ENCODE measurements at places on chromosomes 1 and 21.

DNA sequence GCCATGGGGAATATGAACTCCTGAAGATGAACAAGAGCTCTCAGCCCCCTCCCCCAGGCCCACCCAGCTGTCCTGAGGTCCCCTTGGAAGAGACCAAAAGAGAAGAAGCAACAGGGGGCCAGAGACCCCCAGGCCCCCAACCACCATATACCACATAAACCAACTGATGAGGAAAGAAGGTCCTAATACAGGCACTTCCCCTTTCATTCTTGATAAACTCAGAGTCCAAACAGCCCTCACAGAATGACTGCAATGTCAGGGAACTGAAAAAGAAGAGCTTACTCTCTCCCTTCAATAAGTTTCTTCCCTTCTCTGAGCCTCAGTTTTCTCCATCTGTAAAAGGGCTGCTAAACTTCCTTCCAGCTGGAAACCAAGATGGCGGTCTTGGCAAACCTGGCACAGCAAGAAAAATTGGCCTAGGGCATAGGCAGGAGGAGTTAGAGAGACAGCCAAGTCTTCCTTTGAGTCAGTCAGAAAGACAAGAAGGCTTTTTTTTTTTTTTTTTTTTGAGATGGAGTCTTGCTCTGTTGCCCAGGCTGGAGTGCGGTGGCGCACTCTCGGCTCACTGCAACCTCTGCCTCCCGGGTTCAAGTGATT lies 90.5 kb downstream of the VWA5B1 start:
- DNase-seq, result no peak

DNA sequence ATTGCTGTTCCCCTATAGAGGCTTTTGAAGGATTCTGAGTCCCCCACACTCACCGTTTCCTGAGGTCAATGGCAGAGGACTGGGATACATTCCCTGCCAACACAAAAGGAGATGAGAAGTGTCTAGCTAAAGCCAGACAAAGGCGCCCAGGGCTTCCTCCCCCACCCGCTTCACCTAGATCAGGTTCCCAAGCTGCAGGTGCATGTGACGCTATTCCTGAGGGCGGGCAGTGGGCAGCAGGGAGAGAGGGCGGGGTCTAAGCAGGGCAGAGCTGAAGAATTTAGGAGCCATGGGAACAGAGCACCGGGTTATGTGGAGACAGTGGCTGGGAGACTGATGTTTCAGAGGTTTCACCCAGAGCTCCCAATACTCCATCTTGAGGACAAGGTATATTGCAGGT lies 6.0 kb upstream of the ARHGEF2 start:
- no peak for DNase-seq

DNA sequence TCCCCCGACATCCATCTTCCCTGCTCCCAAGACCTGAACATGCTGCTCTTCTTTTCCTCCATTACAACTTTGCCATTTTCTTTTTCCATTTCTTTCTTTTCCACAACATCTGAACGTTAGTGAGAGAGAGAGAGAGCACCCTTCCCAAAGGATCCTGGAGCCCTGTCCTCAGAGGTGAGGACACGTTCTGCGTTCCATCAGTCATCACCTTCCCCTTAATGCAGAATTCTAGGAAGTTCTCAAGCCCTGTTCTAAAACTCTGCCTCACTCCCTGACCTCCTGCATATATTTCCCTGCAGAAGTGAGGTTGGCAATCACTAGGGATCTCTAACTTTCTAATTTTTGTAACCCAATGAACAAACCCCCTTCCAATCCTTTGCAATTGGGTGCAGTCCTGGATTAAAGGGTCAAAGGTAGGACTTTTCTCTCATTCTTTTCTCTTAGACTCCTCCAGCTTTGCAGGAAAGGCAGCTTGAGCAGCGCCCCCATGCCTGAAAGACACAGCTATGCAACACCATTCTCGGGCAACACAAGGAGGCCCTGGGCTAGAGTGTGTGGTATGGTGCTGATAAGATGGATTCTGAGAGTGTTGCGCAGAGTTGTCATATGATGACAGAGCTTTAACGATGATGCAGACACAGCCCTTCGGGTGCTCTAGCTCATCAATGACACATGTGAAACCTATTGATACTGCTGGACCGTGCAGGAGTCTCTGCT lies 59.2 kb upstream of the TNR start:
- DNase-seq, result no peak

DNA sequence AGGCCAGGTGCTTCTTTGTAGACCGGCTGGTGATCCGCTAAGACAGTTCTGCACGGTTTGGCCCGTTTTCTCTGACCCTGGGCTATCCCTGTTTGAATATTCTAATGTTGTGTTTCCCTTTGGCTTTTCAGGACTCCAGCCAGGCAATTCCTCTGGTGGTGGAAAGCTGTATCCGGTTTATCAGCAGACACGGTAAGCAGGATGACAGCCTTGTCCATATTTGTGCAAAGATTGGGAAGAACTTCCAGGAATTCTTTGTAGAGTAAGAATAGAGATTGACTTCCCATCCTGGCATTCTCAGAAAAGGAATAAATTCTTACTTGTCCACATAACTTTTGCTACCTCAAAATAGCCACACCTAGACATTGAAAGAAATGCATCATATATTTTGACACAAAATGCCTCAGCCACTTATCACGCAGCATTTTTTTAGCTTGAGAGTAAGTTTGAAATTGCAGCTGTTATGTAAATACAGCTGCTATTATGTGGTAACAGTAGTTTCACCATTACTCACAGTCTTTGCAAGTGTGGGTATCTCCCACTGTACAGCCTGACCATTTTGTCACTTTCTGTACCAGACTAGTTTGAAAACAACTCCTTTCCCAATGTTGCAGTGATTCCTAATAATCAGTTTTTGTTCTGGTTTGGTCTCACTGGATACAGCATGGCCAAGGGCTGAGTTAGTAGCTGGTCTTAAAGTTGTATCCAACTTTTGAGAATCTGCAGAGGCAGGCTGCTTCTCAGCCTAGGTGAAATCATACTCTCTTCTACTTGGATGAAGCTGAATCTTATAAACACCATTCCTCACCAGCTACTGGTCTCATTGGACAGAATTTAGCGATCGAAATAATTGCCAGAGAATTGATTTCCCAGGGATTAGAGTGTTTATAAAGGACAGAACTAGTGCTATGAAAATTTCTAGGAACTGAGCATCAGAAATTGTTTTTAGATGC lies 40.0 kb upstream of the IKBKE start:
- no peak for DNase-seq

- no peak for DNase-seq
Measured at GRCh38 chr21:35399002-35399530, 350.0 kb upstream of the RUNX1 start.

DNA sequence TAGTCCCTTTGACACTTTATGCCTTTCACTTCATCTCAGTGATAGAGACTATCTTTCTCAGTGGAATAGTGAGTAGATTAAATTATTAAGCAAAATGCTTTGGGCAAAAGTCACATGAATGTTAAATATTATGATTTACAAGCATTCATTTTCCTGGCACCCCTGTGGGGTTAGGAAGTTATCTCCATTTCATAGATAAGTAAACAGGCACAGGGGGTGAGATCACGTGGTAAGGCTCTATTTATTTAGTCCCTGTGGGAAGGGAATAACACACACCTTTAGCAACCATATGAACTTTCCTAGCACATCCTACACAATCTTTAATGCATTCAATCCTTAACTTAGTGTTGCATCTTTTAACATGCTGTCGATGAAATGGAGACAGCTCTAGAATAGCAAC lies 12.3 kb downstream of the PSMB2 start:
- DNase-seq, result no peak

GRCh38 chr1:95340061-95340460 lies 106.1 kb downstream of the RWDD3 start:
- no peak for DNase-seq

- DNase-seq, result no peak
Measured at GRCh38 chr1:203288400-203288799, 16.9 kb upstream of the BTG2 start.

GRCh38 chr1:247402120-247402675 lies 13.8 kb upstream of the NLRP3 start:
- no peak for DNase-seq

- no peak for DNase-seq
Measured at GRCh38 chr1:167683641-167684502, 37.9 kb upstream of the MPZL1 start.

DNA sequence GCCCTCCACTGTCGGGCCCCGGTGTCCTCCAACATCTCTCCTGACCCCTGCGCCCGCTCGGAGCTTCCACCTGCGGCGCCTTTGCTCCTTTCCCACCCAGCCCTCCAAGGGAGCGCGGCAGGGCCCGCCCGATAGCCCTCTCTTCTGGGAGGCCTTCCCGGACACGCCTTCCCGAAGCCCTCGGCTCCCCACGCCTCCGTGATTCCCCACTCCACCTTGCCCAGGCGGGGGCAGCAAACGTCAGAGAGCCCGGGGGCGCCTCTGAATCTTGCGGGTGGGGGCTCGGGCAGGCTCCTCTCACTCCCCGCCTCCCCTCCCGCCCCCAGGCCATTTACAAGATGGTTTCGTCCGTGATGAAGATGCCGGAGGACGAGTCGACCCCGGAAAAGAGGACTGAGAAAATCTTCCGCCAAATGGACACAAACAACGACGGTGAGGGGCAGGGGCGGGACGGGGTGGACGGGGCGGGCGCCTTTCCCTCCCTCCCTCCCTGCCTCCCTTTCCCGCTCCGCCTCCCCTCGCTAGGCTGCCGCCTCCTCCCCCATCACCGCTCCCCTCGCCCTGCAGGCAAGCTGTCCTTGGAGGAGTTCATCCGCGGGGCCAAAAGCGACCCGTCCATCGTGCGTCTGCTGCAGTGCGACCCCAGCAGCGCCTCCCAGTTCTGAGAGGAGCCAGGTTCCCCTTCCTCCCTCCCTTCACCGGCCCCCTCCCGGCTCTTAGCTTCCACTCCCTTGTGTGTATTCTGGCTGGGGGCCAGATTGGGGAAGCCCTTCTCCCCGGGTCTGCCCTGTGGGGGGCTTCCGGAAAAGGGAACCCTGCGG lies 7.1 kb downstream of the HPCA start:
- no peak for DNase-seq

DNA sequence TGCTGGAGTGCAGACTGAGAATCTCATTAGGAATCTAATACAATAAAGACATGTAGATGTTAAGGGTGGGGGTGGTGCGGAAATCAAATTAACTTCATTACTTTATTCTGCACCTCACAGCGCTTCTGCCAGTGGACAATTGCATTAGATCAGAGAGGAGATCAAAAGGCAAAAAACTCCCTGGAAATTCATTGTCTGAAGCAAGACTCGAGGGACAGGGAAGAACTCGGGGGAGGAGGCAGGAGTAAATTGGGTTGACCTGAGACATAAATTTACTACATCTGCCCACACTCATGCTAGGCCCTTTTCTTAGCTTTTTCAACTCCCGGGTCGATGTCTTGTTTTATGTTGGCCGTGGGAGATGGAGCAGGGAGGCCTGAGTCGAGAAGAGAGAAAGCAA lies 315.4 kb downstream of the SPATA17 start:
- DNase-seq, result no peak

DNA sequence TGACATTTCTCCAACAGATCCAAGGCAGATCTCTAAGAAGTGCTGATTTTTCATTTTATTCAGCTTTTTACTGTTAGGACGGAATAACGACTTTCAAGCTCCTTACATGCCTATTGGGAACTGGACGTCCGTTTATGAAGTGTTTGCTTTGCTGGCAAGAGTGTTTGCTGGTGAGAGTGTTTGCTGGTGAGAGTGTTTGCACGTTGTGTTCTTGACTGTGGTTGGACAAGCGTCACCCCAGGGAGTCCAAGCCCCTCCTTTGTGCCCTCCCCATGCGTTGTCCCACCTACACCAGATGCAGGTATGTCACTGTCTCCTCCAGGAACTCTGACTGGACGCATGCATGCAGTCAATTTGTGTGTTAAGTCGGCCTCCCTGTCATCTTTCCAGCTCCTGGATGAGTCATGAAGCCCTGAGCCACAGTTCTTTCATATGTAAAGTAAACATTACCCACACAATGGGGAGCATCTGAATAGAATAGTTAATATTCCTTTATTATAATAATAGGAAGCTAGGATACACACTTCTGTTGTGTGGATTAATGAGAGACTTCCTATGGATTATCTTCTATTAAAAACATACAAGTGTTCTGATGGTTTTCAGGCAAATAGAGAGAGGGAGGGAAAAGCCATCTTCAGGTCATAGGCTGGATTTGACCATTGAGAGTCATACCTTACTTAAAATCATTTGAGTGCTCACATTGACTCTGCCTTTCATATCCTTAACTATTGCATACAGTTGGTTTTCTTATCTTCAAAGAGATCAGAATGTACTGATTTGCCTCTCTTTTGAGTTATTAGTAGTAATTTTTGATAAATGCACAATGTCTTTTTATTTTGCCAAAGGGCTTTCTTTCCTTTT lies 119.2 kb downstream of the GALNT2 start:
- DNase-seq, result no peak

- DNase-seq, result no peak
Measured at GRCh38 chr1:192161976-192162375, 3.7 kb downstream of the RGS18 start.

GRCh38 chr1:58580186-58580585 lies 3.1 kb upstream of the TACSTD2 start:
- no peak for DNase-seq

DNA sequence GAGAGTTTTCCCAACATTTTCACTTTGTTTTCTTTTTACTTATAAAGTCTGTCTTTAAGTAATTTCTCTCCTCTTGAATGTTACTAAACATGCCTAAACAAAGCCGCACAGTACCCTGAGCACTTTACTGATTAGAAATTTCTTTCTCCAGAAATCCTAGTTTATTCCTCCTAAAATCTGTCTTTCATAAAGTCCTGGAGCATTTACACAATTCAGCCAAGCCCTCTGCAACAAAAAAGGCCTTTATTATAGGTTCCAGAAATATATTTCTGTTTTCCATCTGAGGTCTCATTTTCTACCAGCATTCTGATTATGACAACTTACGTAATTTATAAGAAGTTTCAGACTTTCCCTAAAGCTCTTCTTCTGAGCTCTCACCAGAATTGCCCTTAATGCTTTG lies 549.5 kb upstream of the OLFM3 start:
- no peak for DNase-seq

DNA sequence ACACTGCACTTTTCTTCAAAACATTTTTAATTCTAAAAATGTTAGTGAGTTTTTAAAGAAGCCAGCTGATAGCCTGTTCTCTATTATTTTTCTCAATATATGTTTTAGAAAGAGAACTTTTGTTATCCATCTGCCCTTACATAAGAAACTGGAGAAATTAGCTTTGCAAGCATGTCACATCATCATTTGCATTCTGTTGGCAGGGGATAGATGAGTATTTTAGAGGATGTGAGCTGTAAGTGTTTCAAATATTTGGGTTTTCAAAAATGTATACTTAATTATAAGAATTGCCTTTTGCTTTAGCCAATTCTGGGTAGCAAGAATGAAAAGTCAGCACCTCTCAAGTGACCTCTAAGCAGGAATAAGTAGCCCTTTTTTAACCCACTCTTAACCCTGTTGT lies 7.4 kb downstream of the NFIA start:
- DNase-seq, result no peak

DNA sequence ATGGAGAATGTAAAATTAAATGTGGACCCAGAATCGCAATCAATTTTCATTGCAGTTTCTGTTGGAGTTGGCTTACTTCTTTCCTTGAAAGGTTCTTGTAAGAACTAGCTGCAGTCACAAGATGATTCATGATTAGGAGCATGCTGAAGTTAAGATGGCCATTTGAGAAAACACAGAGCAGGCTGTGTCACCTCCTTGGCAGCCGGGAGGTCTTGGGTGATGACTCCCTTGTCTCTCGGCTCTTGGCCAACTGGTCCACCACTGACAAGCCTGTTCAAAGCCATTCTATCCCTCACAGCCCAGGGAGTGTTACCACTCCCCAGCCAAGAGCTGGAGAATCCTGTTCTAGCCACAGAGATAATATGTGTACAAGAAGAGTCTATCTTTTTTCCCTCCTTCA lies 40.6 kb downstream of the OPTC start:
- DNase-seq, result no peak

GRCh38 chr1:186740324-186740723 lies 60.1 kb upstream of the PTGS2 start:
- DNase-seq, result no peak
